NCI-H1048 (cell line): ENCODE measurements at places on chromosomes 4 and X.
A peak's percentile ranks its signal among the peaks of the same experiment; 100 is the strongest.

GRCh38 chr4:37685823-37686372 lies 278 bp downstream of the RELL1 start:
- no peak for DNase-seq

GRCh38 chrX:77693594-77693993 lies 92.4 kb downstream of the ATRX start:
- no peak for DNase-seq

DNA sequence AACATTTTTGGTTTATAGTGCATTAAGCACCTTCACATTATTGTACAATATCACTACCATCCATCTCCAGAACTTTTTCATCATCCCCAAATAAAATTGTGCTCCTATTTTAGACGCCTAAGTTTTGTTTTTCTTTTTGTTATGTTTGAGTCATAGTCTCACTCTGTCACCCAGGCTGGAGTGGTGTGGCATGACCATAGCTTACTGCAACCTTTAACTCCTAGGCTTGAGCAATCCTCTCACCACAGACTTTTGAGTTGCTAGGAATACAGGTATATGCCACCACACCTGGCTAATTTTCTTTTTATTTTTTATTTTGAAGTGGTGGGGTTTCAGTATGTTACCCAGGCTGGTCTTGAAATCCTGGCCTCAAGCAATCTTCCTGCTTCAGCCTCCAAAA lies 33.9 kb downstream of the PRSS12 start:
- no peak for DNase-seq

GRCh38 chrX:124250835-124251437 lies 81.5 kb upstream of the TEX13D start:
- DNase-seq, result no peak

- DNase-seq, result no peak
Observed at GRCh38 chr4:137390707-137391106, 141.6 kb downstream of the PCDH18 start.

DNA sequence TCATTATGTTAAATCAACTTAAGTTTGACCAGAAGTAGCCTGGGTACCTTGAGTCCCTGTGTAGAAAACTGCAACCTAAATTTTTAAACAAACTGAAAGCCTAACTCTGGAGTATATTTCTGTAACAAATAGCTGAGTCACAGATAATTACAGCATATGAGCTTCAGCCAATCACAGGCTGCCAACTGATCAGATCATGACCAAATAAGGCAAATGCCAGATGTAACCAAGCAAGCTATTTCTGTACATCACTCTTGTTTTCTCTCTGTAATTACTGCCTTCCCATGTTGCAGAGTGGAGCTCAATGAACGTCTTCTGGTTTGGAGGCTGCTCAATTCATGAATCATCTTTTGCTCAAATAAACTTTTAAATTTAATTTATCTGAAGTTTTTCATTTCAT lies 980.9 kb upstream of the DIAPH2 start:
- no peak for DNase-seq

DNA sequence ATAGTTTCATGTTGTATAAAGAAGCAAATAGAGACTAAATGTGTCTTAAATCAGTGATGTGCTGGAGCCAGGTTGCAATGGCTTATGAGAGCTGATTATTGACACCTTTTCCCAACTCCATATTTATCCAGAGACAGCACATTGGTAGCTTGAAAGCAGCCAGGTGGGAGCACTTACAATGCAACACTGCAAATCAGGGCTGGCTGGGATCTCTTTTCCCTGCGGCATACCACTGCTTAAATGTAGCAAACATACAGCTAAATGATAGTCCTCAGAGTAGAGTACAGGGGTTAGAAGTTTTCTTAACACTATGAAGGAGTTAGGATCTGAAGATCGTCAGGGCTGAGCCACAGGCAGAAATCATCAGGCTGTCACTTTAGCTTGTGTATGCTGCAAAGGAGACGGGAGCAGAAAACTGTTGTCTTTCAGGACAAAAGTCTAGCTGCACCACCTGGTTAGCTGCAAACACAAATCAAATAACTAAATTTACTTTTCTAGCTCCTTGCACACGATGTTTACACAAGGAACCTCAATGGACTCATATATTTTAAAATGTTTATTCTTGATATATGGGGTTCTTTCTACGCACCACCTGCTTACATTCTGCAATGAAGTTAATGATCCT lies 527.3 kb downstream of the TLL1 start:
- DNase-seq, result no peak

DNA sequence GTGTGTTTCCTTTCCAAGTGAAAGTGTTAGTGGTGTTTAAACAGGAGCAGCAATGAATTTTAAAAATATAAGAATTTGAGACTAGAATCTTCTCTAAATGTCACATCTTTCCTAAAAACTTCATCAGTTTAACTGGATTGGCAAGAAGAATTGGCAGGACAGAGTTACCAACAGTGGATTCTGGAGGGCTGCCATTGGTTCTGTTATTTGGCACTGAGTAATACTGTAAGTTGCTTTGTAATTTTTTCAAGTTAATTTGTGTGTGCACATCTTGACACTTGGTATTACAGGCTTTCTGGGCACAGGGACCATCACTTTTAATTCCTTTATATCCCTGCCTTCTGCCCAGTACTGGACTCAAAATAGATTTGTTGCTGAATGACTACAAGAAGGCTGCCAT lies 4.5 kb upstream of the GPRIN3 start:
- DNase-seq, result no peak

DNA sequence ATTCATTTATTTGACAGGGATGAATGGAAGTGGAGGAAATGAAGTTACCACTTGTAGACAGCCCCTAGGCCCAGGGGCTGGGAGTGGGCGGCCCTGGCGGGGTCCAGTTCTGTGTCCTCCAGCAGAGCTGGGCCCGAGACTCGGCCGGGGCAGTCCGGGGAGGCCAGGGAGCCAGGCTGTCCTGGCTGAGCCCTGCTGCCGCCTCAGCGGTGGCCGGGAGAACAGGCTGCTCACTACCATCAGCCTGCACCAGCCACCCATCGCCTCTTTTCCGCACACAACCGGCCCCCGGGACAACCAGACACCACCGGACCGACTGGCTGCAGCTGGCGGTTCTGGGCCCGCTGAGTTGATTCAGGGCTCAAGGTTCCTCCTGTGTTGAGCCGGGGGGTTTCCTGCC lies 25.6 kb downstream of the CLDN34 start:
- DNase-seq, result no peak

DNA sequence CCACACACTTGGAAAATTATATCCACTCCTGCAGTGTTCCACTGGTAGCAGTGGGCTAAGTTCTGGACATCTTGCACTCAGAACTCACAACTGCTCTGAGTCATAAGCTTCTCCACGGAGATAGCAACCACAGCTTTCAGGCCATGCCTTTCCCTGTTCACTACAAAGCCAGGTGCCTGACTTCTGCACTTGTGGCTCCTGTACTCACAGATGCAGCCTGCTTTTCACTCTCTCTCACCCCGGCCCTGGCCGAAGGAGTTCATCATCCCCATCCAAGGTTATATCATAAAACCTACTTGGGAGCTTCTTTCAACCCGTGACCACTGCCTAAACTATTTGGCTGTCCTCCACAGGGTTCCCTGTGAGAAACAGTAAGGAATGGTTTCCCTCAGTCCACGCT lies 999.4 kb downstream of the GLUD2 start:
- no peak for DNase-seq

DNA sequence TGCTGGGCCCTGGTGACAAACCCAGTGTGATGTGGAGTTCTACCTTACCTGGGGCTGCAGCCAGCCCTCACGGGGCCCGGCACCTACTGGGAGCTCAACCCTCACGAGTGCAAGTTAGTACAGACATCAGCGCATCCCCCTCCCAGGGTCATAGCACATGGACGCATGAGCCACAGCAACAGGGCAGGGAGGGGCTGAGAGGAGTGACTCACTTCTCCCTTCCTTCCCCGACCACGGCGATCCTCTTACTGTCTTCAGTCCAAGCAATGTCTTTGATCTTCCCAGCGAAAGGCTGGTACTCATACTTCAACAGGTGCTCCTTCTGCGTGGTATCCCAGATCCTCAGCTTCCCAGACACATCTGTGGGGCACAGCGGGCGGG lies 17.8 kb downstream of the WDR1 start:
- DNase-seq, result no peak

DNA sequence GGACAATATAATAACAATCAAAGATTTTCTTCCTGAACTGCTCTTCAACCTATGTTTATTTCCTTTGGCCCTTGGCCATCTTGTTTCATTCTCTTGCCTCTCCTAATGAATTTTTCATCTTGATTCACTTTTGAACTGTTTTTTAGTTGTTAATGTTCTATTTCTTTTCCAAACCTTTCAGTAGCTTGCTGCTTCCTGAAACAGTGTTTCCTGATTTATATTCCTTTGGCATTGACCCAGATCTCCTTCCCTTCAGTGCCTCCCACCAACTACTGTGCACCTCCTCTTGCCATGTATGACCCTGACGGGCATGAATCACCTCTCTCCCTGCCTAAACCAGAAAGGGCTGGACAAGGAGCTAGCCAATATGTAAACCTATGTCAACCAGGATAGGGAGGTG lies 25.6 kb upstream of the SPP1 start:
- no peak for DNase-seq

DNA sequence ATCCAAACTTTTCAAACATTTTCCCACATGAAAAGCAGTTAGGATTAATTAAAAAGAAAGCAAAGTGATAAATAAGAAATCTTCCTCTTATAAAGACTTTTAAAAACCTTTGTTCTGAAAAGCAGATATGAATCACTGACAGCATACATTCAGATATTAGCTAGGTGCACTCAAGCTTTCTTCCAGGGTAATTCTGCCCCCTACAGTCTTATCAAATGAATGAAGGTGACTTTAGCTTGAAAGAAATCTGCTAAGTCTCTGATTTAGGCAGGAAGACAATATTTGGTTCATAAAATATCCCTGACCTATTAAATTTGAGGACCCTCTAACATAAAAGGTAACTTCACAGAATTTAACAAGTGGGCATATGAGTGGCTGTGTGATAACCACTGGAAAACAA lies 209.1 kb upstream of the FAM47A start:
- DNase-seq, result no peak

GRCh38 chrX:54928876-54929275 lies 8.3 kb downstream of the TRO start:
- DNase-seq, result no peak

DNA sequence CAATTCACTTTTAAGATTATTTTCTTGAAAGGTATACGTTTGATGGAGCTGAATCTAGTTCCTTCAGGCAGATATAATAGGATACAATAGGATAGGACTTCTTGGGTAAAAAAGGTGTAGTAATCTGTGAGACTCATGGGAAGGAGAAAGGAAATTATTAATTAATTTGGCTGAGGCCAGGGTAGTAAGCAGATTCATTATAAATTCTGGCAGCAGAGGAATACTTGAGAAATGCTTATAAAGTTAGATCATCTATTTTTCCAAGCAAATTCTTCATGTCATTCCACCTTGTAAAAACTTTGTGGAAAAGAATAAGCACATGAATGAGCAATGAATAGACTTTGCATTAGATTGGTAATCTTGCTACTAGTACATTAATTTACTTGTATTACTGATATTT lies 46.9 kb downstream of the GYPE start:
- no peak for DNase-seq

GRCh38 chrX:106510713-106511403 lies 100.9 kb upstream of the RADX start:
- DNase-seq, result no peak

GRCh38 chrX:149497626-149498025 lies 7.5 kb downstream of the IDS start:
- no peak for DNase-seq

DNA sequence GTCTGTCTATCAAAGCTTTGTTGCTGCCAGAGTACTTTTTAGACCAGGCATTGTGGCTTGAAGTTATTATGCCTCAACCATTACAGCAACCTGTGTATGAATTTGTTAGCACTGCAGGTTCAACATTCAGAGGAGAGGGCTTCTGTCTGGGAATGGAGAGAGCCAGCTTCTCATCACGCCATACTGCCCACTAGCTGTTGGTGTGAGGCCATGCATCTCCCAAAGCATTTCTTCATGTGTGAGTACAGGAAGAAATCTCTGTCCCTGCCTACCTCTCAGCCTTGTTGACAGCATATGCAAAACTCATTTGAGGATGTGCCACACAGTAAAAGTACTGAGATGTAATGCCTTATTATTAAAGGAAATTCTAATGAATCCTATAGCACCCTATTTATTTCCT lies 76.9 kb upstream of the PPARGC1A start:
- DNase-seq, result no peak

GRCh38 chrX:11531226-11531625 lies 134.5 kb downstream of the ARHGAP6 start:
- no peak for DNase-seq

DNA sequence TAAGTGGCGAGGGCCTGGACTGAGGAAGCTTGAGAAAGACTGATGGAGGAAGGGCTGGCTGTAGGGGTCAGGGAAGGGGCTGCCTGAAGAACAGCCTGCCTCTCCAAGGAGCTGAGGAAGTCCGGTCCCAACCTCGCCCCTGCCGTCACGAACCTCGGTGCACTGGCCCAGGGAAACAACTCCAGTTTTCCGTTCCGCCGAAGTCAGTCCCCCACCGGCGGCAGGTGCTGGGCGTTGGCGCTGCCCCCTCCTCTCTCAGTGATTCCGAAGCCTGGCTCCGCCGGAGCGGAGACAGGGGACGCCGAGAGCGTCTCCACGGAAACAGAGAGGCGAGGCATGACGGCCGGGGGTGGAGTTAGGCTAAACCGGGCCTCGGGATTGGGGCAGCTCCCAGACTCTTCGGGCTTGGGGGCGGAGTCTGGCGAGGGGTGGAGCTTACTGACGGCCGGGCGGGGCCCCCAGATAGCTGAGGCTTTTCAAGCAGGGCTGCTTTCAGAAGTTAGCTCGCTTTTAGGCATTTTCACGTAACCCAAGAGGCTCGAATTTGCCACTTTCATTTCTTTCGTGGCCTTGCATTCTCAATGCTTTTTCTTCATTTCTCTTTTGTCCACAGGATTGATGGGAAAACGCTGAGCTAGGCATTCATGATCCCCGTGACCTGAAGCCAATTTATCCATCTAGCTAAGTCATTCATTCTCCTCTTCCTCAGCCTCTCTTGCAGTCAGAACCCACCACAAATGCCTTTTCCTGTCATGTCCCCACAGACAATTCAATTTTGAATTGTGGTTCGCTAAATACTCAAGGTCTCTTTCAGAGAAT lies at the start of gene TTC29:
TTC29 (minus strand) TSS at position 309 of the 819 bp plus-strand sequence. CDS start 5,969 bp downstream, outside the sequence.
- DNase-seq, result peak; percentile 83

GRCh38 chr4:83516042-83516772 lies 19.7 kb upstream of the GPAT3 start:
- no peak for DNase-seq

DNA sequence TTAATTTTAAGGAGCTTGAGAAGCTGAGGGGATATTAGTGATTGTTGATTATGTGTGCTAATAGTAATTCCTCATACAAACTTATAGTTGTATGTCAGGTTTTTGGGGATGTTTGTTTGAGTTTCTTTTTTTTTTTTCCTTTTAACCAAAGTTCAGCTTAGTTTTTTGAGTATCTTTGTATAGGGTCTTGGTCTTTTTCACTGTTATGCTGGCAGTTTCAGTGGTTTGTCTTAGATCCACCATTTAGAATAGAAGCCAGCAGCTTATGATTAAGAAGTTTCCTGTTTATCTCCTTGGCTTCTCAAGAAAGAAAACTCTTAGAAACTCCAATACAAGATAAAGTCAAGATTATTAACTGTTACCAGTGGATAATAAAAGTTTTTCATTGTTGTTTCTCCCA lies 16.1 kb downstream of the CPEB2 start:
- no peak for DNase-seq
